Brain pericyte (primary cell): ENCODE measurements at places on chromosomes 13 and 19.

GRCh38 chr13:113756441-113757097 is 2.5 kb upstream of the TMEM255B start:
- DNase-seq = no peak

DNA sequence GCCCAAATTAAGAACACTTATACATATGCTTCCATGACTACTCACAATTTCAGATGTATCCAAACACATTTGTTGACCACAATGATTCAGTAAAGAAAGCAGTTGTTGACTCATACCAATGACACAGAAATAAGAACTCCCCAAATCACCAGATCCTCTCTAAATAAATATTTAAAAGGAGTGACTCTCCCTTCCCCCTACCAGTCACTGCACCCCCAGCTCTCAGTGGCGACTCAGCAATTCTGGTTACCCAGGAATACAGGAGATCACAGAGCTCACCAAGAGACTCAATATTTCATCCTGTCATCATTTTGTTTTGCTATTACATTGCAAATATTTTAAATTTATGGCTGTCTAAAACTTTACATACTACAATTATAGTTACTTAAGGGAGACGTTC is 131.5 kb downstream of the RGCC start:
- DNase-seq = no peak

- no peak for DNase-seq
Observed at GRCh38 chr19:2221918-2222317, 14.2 kb downstream of the PLEKHJ1 start.

DNA sequence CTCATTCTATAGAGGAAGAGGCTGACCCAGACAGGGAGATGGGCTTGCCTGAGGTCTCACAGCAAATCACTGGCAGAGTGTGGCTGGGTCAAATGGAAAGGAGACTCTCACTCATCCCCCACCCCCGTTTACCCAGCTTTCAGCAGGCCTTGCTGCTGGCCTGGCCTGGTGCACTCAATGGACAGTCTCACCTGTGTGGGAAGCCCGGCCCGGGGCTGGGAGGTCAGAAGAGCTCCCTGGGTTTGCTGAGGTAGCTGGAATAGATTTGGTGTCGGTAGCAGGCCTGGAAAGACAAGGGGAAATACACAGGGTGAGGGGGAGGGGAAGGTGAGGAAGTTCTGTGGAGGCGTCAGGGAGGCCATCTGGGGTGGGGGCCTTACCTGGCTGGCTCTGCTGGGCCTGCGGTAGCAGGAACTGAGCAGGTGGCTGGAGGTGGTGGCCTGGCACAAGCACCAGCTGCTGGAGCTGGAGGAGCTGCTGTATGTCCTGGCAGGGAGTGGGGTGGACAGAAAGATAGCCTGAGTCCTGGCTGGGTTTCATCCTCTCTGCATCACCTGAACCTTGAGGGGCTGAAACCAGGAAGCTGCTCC is 23.5 kb downstream of the ZNF574 start:
- DNase-seq = no peak

DNA sequence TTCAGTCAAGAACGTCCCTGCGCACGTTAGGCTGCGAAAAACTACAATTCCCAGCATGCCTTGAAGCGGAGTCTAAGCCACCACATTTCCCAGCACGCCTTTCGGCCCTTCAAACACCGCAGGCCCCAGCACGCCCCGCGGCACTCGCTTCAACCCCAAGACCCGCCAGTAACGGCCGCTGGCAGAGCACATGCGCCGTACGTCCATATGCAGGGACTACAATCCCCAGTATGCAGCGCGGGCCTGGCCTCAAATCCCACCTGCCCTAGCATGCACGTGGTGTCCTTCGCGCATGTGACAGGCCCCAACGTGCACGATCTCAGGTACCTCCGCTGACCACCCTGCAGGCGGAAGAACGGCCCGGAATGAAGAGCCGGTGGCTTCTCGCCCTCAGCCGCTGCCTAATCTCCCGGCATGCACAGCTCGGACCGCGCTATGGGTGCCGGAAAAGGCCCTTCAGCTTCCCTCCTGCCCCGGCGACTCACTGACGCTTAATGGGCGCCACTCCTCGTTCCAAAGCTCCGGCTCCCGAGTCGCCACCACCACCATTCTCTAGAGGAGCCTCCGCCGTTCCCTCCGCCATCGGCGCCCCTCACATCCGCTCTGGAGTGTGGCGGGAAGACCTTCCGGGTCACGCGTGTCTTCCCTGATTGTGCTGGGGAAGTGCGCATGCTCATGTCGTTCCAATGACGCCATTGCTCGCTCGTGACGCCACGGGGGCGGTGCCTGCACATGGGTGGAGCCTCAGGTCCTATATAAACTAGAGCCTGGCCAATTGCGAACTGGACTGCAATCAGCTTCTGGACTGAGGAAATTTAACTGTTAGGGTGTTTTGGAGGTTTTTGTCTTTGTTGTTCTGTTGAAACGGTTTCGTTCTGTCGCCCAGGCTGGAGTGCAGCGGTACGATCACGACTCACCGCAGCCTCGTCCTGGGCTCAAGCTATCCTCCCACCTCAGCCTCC is at the start of gene DUS3L:
DUS3L (minus strand) TSS at position 605 of the 962 bp plus-strand sequence; CDS start at position 583, 22 bp downstream.
- peak; percentile 96 for DNase-seq

DNA sequence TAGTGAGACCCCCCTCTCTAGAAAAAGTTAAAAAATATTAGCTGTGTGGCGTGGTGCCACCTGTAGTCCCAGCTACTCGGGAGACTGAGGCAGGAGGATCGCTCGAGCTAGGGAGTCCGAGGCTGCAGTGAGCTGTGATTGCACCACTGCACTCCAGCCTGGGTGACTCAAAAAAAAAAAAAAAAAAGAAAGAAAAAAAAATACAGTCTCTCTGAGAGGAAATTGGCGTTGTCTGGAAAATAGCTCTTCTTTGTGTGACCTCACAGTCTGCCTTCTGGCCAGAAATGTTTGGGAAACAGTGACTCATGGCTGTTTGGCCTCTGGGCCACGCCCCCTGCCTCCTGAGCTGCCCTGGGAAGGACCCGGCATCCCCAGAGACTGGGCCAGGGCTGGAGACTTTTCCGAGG is 10.7 kb downstream of the MARCHF2 start:
- DNase-seq = peak; percentile 72

DNA sequence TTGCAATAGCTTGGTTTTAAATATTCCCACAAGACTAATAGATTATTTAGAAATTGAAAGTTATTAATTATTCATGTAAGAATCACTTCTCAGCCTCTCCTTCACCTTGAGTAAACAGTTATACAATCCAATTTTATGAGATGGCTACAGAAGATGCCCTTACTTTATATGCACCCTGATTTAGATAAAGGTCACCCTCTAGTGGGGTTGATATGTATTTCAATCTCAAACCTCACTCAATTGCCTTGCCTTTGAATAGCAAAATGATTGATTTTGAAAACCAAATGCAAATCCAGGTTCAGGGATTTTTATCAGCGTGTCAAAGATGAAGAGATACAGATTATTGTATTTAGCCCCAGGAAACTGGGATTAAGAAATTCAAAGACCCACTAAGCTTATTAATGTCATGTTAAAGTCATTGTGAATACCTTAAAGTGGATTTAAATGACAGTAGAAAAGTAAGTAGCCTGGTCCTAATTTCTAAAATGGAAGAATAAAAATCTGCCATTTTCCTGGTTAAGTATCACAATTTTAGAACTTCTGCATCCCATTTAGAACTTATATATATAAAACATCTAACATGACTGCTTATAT is 305.1 kb downstream of the ITGBL1 start:
- peak; percentile 16 for DNase-seq

GRCh38 chr13:35557475-35557874 is 81.0 kb upstream of the MAB21L1 start:
- DNase-seq = no peak

GRCh38 chr13:111537843-111538499 is 217.5 kb downstream of the TEX29 start:
- no peak for DNase-seq

- DNase-seq = no peak
Observed at GRCh38 chr13:104534847-104535246, 1468.6 kb upstream of the SLC10A2 start.

DNA sequence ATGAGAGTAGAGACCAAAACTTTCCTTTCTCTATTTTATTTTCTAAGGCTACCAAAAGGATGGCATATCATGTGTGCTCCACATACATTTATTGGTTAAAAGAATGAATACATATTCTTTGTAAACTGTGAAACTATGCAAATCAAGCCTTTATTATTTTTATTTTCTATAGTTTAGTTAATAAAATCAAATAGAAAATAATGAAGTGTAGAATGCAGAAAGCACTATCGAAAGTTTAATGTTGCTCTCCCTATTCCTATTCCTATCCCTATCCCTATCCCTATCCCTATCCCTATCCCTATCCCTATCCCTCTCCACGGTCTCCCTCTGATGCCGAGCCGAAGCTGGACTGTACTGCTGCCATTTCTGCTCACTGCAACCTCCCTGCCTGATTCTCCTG is 60.3 kb downstream of the ZNF100 start:
- no peak for DNase-seq

GRCh38 chr19:10416083-10416379 is 4.3 kb upstream of the PDE4A start:
- DNase-seq = no peak

DNA sequence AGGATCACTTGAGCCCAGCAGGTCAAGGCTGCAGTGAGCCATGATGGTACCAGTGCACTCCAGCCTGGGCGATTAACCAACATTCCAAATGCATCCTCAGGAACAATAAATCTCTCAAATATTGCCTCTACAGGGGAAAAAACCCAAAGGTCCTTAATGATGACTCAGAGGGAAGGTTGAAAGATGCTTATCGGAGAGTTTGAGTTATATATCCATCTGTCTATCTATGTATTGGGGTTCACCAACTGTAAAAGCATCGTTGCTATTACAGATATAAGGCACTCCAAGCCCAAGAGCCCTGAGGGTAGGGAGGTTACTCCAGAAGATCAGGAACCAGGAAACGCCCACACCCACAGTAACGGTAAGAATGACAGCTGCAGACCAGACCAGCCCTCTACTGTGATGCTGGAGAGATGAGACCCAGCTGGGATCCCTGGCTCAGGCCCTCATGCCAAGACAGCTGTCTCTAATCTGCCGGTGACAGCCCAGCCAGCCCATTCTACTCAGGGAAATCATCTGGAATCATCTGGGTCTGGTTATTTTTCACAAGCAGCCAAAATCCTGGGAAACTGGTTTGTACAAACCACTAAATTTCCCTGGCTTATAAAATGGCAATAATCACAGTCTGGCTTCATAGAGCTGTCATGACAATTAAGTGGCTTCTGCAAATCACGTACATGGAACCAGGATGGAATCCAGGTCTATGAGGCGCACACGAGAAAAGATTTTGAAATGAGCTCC is 23.8 kb downstream of the TEX101 start:
- no peak for DNase-seq

- no peak for DNase-seq
Observed at GRCh38 chr13:58500938-58501337, 869.4 kb downstream of the PCDH17 start.

DNA sequence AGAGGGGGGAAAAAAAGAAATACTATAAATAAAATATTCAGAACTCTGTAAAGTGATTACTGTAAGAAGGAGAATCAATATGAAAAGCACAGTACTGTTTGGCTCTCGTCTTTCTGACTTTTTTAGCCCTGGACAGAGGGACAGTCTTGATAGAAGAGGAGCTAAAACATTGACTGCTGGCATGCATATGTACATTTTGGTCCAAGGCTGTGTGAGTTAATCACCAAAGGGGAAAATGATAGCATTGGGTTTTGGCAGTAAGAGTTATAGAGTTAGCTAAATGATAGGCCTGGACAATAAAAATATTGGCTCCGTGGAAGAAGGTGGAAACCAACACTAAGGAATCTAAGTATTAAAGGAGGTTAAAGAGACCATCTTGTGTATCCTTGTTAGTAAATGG is 50.3 kb downstream of the RAP2A start:
- no peak for DNase-seq

GRCh38 chr13:26222520-26223046 is 469 bp upstream of the RNF6 start:
- no peak for DNase-seq

GRCh38 chr19:58514564-58515022 is 2.8 kb upstream of the SLC27A5 start:
- no peak for DNase-seq

DNA sequence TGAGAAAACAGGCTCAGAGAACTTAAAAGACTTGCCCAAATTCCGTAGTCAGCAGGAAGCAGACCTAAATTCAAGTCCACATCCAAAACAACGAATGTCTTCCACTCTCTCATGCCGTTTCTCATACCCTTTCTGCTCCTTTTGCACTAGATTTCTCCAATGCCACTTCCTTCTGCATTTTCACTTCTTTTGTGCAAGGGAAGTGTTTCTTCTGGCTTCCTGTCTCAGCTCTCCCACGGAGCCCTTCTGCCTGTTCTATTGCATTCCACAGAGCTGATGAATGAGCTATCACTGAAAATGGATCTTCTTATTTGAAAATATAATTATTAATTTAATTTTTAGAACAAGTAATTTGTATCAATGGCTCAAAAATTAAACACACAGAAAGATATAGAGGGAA is 56.1 kb upstream of the STK24 start:
- DNase-seq = no peak

DNA sequence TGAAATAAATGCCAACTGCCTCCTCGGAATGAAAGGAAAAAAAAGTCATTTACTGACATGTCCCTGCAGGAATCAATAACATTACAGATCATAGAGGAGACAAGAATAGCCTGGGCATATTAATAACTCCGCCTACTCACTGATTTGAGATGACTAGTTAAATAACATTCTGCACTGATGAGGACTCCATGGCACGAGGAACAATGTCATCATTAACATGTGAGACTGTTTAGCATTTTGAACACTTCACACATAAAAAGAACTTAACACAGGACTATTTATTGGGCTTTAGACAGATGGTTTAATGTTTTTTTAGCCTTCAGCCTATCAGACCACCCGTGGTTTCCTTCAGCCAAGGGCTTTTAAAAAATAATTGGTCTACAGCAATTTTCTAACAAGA is 170.1 kb downstream of the OLFM4 start:
- DNase-seq = no peak

GRCh38 chr19:2441096-2441752 is 13.8 kb upstream of the TIMM13 start:
- DNase-seq = no peak

- DNase-seq = no peak
Observed at GRCh38 chr13:21458451-21458812, 671 bp downstream of the ZDHHC20 start.

- DNase-seq = no peak
Observed at GRCh38 chr13:30665638-30666037, 47.9 kb downstream of the USPL1 start.

- DNase-seq = no peak
Observed at GRCh38 chr13:108895220-108895704, 265.9 kb downstream of the MYO16 start.

GRCh38 chr13:94674609-94675348 is 37.6 kb downstream of the SOX21 start:
- no peak for DNase-seq

DNA sequence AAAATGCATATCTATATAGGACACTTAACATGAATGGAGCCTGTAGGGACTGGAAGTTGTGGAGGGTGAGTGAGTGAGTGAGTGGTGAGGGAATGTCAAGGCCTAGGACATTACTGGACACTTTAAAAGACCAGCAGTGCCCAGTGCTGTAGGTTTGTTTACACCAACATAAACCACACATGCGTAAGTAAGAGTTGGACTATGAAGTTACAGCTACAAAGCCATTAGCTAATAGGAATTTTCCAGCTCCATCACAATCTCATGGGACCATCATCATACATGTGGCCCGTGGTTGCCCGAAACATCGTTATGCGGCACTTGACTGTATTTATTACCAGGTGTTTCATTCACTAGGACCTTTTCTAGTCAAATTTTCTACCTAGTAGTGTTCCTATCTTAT is 49.2 kb downstream of the LATS2 start:
- no peak for DNase-seq

GRCh38 chr13:44347949-44348348 is 25.7 kb upstream of the SERP2 start:
- DNase-seq = no peak
